ENCODE measurements at places on chromosomes 7 and 10.

DNA sequence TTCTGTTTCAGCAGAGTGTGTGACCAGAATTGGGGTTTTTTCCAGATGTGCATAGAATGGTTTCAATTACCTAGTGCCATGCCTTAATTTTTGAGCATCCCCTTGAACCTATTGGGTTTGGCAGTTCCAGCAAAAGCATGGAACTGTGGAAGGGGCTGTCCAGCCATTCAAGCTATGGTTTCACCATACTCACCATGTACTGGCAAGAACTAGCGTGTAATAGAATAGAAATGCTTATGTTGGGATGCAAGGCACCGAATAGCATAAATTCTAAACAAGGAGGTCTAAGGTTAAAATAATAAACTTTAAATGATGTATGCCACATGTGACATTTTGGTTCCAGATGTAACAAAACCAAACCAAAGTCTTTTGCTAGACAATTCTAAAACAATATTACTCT lies 91.4 kb downstream of the MTERF1 start:
- no peak for DNase-seq

DNA sequence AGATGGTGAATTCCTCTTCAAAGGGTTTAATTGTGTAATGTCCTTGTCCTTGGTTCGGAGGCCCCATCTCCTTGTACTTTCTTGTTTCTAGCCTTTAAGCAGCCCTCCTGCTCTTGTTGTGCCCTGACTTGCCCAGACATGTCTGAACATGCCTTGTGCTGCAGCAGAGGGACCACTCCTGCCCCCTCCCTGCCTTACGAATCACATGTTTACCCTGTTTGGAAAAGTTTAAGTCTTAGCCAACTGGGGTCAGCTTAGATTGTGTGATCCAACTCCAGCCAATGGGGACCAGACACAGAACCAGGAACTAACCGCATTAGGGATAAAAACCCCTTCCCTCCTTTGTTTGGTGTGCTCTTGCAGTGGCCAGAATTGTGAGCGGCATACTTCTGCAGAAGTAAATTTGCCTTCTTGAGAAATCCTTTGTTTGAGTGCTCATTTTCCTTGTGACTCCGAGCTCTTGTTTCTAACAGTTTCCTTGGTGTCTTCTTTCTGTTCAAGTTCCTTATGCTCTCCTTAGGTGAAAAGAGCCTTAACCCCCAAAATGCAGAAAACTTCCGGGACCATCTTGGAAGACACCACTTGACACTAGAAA lies 29.4 kb downstream of the CLRN3 start:
- DNase-seq = no peak

- no peak for DNase-seq
Observed at GRCh38 chr10:44517635-44518034, 132.7 kb upstream of the CXCL12 start.

GRCh38 chr7:31075086-31075405 lies 22.9 kb downstream of the ADCYAP1R1 start:
- no peak for DNase-seq

DNA sequence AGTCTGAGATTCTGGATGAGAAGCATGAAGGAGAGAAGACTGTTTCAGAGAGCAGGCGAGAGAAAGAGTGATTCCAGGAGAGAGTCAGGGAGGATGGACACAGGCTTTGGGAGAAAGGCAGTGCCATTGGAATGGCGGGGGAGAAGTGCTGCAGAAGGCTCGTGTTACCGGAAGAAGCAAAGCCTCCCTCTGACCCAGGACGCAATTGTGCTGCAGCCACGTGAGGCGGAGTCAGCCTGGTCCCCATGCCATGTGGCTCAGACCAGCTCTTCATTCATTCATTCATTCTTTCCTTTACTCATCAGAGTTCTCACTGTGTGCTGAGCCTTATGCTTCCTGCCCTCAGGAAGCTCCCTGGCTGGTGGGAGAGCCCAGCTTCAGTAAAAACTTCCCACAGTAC lies 49.2 kb upstream of the COL13A1 start:
- DNase-seq = no peak

DNA sequence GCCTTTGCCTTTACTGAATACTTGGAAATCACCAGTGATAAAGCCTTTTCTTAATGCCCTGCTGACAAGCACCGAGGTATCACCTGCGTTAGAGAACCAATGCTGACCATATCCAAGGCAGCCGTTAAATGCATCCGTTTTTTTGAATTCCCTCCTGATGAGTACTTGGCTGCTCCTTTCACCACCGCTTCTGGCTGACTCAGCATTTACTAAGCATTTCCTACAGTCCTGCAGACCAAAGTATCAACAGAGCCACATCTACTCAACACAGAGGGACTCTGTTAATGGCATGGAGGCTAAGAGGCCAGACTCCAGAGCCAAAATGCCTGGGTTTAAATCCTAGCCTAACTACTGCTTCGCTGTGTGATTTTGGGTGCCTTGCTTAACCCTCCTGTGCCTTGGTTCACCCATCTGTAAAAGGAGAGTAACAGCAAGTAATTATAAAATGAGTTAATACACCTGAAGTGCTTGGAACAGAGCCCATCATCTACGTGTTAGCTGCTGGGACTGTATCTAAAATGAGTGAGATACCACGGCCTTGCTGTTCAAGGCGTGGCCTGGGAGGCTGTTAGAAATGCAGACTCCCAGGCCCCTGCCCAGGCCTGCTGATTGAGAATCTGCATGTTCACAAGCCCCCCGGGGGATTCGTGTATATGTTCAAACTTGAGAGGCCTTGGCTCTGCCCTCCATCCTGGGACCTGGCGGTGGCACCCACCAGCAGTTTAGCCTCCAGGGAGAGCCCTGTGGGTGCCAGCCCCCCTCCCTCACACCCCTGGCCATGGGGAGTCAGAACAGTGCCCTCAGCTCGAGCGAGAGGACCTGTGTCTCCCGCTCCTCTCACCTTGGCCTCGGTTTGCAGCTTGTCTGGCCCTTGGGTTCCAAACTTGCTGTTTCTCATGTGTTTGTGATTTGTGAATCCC lies 30.8 kb upstream of the EFCAB10 start:
- no peak for DNase-seq

DNA sequence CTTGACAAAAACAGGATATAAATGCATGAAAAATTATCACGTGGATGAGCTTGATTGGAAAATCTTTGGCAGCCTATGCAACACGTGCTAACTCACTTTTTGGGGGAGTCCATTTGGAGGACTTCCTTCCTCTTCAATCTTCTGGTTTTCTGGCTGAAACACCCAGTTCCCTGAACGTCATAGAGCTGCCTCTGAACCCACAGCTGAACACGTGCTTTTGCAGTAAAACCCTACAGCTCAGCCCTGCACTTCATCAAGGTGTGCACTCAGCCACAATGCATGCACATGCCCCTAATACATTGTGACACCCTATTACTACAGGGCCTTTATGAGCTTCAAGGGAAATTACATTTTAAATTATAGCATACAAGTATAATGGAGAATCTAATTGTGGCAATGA lies 808.7 kb upstream of the AUTS2 start:
- no peak for DNase-seq

GRCh38 chr7:38890597-38890996 lies 18.4 kb downstream of the VPS41 start:
- no peak for DNase-seq

DNA sequence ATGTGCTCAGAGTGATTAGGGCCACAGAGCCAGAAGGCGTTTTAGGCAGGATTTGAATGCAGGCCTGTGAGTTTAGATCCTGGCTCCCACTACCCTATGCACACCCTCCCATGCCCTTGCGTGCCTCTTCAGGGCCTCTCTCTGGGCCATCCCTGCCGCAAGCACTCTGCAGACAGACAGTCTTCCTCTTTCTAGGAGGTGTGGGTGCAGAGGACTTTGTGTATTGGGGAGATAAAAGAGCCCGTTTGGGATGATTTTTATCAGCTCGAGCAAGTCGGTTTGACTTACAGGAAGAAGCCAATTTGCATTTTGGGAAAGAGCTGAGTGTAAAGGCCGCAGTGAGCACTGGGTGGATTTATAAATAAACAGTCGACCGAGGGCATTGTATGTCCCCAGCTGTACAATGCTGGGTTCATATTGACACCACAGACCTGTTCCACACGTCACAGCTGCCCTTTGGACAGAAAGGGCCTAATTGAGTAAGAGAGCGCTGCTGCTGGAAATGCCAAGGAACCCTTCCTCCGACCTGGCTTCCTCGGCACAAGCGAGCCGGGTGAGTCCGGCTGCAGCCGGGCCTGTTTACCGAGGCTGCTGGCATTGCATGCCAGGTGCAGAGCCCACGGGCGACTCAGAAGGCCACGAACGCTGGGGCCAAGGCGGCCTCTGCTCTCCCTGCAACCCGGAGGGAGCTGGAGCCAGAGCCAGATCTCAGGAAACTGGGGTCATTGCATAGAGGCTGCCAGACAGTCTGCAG lies 25.1 kb downstream of the ZMIZ1 start:
- DNase-seq = no peak

DNA sequence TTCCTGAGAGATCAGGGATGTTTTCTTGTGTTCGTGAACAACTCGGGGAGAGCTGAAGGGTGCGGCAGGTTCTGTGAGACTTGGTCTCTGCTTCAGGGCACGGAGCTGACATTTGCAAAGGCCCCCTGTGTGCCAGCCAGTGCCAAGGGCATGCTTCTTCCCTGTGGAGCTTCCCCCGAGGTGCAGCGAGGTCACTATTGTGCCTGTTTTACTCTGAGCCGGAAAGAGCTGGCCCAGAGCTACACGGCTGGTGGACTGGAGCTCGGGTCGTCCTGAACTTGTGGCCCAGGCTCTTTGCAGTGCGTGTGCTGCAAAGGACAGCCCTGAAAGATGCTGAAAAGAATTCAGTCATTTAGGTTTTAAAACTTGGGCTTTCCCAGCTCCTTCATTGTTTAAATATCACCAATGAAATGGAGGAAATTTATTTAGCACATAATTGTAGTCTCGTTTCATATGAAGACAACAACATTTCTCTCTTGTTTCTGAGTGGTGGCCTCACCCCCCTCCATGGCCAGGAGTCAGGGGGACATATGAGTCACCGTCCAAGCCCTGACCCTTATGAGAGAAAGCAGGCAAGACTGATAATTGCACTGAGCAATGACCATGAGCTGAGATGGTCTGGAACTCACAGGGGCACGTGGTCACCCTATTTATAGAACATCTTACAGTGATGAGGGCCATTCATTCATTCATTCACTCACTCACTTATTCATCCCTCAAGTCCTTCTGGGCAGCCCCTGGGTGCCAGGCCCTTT lies 102.6 kb downstream of the PTPRE start:
- no peak for DNase-seq

DNA sequence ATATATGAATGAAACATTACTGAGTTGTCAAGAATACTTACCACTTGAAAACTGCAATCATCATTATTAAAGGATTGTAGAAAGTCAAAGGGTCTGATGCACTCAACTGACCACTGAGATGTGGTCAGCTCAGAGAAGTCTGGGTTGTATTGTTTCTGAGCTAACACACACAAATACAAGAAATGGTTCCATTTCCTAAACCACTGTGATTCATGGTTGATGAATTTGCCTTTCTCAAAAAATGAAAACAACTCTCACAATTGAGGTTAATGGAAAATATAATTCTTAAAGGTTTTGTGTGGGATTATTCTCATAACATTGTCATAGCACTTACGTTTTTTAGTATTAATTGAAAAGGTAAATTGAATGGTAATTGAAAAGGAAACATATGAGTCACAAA lies 45.6 kb upstream of the TAS2R16 start:
- DNase-seq = no peak

GRCh38 chr7:82172881-82173280 lies 270.7 kb downstream of the CACNA2D1 start:
- no peak for DNase-seq
